ENCODE measurements at places on chromosomes 7 and 10.

GRCh38 chr10:33254556-33255160, 79.8 kb downstream of the NRP1 start:
- DNase-seq = no peak

GRCh38 chr7:5514440-5515035, 90.9 kb upstream of the TNRC18 start:
- no peak for DNase-seq

- DNase-seq = no peak
Observed at GRCh38 chr7:116956477-116956804, 3.1 kb downstream of the ST7 start.

- DNase-seq = no peak
Observed at GRCh38 chr7:28169230-28169629, 11.4 kb downstream of the JAZF1 start.

DNA sequence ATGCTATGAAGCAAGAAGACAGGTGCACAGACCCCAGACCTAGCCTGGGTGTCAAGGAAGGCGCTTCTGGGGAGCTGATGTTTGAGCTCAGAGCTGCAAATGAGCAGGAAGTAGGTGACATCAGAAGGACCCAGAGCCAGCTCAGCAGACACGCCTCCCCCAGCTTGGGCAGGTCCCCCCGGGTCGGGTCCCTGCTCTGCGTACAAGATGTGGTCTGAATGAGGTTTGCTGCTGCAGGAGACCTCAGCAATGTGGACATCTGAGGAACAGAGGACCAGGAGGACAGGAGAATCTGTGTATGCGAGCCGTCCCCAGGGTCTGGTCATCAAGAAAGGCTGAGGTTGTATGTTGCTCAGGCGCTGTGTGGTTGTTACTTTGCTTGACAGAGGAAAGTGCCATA, 51.8 kb downstream of the TACC2 start:
- DNase-seq = no peak

DNA sequence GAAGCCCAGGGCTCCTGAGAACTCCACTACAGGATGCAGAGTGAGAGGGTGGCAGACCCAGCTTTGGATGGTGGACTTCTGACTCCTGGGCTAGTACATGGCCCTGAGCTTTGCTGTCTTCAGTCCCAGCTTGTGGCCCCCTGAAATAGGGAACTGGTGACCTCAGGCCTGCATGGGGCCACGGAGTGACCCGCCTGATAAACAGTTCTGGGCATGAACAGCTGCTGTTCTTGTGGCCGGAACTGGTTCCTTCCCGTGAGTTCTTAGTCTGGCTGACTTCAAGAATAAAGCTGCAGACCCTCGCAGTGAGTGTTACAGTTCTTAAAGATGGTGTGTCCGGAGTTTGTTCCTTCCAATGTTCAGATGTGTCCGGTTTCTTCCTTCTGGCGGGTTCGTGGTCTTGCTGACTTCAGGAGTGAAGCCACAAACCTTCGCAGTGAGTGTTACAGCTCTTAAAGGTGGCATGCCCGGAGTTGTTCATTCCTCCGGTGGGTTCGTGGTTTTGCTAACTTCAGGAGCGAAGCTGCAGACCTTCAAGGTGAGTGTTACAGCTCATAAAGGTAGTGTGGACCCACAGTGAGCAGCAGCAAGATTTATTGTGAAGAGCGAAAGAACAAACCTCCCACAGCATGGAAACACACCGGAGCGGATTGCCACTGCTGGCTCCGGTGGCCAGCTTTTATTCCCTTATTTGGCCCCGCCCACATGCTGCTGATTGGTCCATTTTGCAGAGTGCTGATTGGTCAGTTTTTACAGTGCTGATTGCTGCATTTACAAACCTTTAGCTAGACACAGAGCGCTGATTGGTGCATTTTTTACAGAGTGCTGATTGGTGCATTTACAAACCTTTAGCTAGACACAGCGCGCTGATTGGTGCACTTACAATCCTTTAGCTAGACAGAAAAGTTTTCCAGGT, 268.0 kb downstream of the ZEB1 start:
- DNase-seq = no peak

- DNase-seq = no peak
Observed at GRCh38 chr10:17031637-17032635, 97.7 kb downstream of the CUBN start.

- DNase-seq = peak; percentile 92
Observed at GRCh38 chr10:30062090-30062489, 2.7 kb upstream of the JCAD start.

DNA sequence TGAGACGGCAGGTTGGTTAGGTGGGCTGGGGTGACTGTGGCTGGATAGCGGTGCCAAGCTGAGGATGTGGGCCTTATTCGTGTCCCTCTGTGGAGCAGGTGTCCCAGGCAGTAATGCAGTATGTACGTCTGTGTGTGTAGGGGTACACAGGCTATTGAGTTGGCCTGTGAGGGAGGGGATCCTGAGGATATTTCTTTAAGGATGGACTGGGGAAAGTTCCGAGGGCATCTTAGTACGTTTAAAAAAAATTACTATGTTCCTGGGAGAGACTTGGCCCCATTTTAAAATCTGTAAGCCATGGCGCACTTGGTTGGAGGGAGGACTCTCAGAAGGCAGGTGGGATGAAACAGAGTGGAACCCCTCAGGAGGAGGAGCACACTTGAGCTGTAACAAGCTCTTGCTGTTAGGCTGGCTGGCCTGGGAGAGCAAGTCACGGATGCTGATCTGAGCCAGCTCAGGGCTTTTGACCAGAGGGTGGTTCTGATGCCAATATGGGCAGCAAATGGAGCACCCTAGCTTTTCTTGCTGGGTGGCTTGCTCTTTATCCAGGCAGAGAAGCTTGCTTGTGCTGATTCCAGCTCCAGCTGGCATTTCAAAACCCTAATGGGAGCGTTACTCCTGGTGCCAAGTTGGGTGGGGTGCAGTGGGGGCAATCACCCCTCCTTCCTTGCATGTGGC, 765 bp downstream of the WBP1L start:
- DNase-seq = no peak

DNA sequence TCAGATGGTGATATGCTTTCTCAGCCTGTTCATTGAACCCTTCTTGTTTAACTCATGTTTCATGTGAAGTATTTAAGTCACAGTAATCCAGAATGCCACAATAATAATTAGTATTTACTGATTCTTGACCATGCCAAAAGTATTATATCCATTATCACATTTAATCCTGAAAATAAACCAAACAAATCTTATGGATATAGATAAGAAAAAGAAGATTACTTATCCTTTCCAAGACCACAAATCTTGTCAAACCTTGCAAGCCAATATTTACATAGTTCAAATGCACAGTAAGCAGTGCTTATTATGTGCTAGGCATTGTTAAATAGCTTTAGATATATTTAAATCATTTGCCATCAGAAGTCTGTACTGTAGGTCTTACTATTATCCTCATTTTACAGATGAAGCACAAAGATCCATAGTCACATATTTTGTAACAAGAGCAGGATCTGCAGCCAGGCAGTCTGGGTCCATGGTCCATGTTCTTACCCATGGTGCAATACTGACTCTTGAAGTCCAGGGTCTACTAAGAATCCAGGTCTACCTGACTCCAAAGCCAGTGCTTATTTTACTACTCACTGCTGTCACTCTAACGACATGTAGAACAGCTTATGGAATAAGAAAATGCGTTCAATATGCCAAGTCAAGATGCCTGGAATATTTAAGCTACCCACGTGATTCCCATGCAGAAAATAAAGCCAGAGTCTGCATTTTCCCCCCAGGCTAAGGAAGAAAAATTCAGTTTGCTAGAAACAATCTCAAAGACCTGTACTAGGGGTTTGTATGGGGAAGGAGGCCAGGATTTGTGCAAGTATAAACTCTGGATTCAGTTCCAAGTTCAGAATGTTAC, 984.8 kb upstream of the LRRTM3 start:
- no peak for DNase-seq

DNA sequence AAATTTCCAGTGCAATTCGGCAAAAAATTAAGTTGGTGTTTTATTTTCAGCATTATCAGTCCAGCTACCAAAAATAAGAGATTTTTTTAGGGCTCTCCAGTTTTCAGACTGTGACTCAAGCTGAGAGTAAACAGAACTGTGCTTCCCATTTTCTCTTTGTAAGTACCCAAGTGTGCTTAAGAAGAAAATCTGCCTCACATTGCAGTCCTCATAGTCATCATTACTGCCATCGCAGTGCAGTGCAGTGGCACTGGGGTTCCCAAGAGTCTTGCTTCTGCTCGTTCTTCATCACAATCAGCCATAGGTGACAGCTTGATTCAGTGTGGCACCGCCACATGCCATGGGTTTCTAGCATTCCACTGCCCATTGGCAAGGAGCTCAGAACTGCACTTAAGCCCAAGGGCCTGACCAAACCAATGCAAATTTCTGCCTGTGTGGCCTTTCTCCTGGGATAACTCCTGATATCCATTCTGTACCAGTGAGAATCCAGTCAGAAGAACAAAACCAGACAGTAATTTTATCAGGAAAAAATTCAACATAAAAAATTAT, 25.6 kb upstream of the ERCC6 start:
- DNase-seq = no peak

GRCh38 chr7:26393818-26394217, 102.2 kb downstream of the SNX10 start:
- no peak for DNase-seq

DNA sequence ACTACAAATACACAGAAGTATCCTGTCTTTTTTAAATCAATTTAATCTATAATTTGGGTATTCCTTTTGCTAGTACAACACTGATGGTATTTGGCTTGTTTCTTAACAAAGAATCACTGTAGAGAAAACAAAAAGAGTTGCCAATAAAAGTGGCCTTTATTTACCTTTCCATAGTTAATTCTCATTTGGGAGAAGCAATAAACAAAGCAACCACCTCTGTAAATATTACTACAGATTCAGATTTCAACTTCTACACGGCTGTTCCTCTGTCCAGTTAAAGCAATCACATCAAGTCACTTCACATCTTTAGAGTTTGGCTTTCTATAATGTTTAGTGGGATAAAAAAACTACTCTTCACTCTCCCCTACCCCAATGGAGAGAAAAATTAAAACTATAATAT, 34.4 kb downstream of the ERCC6 start:
- no peak for DNase-seq

DNA sequence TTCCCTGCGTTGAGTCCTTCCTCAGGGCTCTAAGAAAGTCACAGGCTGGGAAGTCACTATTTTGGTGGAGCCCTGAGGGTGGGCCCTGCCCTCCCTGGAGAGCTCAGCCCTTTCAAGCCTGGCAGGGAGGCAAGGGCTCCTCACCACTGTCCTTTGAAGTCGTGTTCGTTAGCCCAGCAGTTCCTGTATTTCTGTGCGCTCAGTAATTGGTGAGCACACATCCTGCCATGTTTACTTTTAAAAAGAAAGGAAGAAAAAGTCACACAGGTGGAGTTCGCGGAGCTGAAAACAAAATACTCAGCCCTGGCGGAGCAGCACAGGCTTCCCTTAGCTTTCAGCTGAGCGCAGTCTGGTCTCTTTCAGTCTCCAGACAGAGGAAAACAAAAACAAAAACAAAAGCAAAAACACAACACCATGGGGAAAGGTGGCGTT, 37.1 kb downstream of the PRKCQ start:
- no peak for DNase-seq

GRCh38 chr10:121291823-121292222, 306.4 kb downstream of the FGFR2 start:
- DNase-seq = no peak

- no peak for DNase-seq
Observed at GRCh38 chr10:110612629-110613028, 31.5 kb upstream of the RBM20 start.

GRCh38 chr7:49023345-49024328, 99.3 kb downstream of the CDC14C start:
- no peak for DNase-seq

DNA sequence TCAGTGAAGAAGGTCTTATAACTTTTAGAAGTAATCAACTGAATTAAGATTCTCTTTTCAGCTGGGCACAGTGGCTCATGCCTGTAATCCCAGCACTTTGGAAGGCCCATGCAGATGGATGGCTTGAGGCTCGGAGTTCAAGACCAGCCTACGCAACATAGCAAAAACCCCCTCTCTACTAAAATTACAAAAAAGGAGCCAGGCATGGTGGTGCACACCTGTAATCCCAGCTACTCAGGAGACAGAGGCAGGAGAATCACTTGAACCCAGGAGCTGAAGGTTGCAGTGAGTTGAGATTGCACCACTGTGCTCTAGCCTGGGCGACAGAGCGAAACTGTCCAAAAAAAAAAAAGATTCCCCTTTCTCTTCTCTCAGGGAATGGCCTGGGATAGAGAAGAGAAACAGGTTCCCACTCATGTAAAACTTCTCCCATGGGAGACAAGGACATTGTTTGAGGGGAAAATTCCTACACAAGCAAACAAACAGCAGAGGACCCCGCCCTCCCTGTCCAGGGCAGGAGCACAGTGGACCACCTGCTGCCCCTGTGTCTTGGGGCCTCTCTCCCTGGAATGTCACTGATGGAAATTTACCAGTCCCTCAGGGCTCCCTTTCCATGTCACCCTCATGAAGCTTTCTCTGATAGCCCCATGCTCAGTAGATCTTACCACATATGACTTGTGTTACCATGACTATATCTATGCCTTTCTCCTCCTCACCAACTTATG, 5.6 kb downstream of the IL2RA start:
- DNase-seq = no peak

DNA sequence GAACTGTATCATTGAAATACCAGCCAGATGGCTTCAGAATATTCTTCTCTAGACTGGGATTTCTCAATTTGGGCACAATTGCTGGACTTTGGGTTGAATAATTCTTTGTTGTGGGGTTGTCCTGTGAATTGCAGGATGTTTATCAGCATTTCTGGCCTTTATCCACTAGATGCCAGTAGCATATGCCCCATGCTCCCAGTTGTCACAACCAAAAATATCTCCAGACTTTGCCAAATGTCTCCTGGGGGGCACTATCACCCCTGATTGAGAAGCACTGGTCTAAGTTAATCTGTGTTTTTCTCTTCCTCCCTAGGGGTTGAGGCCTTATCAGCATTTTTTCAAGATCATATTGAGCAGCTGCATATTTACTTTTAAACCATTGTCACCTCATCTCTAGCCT, 204.9 kb upstream of the SP8 start:
- no peak for DNase-seq

DNA sequence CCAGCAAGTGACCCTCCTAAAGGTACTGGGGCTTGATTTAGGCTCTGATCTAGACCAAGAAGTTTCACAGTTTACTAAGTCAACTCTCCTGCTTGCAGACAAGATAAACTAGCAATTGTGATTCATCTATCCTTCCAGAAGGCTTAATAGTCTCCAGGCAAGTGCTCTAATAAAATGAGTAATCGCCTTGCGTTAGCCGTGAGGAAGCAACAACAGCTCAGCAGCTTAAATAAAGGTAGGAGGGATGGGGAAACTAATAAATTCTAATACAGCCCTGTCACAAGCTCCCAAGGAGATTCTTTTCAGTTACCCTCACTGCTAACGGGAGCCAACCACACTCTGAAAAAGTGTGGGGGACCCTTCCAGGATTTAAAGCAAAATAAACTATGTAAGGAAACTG, 48.4 kb downstream of the FRMD4A start:
- DNase-seq = no peak

DNA sequence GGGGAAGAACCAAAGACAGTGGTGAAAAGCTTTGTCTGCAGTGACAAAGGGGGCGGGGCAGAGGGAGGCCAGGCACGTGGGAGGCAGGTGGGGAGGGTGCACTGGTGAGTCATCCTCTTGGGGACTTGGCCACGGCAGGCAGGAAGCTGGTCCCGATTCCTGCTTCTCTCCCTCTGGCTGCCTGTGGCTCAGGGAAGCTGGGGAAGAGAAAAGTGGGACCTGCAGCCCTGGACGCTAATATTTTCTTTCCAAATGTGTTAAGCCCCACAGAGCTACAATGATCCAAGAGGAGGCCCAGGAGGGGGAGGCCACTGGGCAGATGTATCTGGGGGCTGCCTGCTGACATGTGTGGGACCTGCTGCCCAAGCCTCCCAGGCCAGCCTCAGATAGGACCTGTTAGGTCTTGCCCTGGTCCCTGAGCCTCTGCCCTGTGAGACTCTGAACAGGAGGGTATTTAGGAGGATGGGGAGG, 231.8 kb downstream of the KCNMA1 start:
- DNase-seq = no peak
